ENCODE measurements at places on chromosomes 16 and 17. TPM values are rescaled to one million over a fixed set of nuclear protein-coding genes. Genes with fewer than 3 reads are reported as not detected.

SEZ6 gene
- 0.39 TPM for polyA plus RNA-seq

GPR139 gene
- polyA plus RNA-seq = not detected

DNA sequence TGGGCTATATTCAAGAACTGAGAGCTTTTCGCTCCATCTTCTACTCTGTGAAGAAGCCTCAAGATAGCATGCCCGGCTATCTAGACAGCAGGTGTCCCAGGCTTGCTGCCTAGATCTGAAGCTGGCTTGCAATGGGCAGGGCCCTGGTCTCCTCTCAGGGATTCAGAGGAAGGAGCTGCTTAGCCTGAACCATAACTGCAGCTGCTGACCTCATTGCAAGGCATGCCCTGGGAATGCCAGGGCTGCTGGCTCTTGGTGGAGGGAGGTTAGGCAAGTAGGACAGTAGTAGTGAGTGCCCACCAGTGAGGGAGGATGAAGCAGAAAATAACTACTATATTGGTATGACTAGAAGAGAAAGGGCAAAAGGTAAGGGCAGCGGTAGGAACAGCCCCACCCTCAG, 21.3 kb upstream of the SLC35B1 start:
- no peak overlapping the region for H3K27ac ChIP-seq
- H3K4me1 ChIP-seq = peaks cover 17% of the 10 kb centered on the region
- H3K4me3 ChIP-seq = no peak overlapping the region
- H3K27me3 ChIP-seq = no peaks in the 10 kb centered on the region
- DNase-seq = no peak
- H3K36me3 ChIP-seq = no peaks in the 10 kb centered on the region

DNA sequence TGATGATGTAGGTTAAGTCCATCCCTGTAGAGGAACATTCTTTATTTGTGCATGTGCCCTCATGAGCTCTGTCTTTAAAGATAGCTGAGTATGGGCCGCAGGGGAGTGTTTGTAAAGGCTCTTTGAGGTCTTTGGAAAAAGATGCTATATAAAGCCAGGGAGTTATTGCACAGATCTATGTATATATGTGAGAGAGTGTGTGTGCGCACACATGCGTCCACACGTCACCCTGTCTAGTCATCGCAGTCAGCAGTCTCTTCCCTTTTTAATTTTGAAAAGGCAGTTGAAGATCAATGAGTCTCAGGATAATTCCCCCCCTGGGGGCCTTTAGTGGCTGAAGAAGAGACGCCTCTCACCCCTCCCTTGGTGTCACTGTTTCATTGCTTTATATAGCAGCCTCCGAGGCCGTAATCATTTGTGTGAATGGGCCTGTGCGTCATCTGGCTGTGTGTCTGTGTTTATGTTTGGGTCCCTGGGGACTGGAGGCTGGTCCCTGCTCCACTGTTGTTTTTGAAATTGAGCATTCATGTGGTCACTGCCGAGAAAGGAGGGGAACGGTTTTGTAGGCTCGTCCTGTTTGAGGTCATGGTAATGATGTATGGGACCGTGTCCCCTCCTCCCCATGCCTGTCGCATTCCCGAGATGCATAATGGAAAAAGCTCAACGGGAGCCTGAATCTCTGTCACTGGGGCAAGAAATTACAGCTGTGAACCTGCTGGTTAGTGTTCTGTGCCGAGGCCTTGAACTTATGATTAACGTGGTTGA, 143.9 kb downstream of the SNX29 start:
- H3K36me3 ChIP-seq = no peaks in the 10 kb centered on the region
- DNase-seq = no peak
- H3K27me3 ChIP-seq = no peaks in the 10 kb centered on the region
- H3K27ac ChIP-seq = peak overlapping the region; percentile 38
- H3K4me1 ChIP-seq = no peaks in the 10 kb centered on the region
- no peak overlapping the region for H3K4me3 ChIP-seq

- no peak for DNase-seq
- H3K27ac ChIP-seq = no peak overlapping the region
- H3K4me1 ChIP-seq = peaks cover 6% of the 10 kb centered on the region
These were observed 90.3 kb upstream of the MPHOSPH6 start for GRCh38 chr16:82260212-82260795.

DNA sequence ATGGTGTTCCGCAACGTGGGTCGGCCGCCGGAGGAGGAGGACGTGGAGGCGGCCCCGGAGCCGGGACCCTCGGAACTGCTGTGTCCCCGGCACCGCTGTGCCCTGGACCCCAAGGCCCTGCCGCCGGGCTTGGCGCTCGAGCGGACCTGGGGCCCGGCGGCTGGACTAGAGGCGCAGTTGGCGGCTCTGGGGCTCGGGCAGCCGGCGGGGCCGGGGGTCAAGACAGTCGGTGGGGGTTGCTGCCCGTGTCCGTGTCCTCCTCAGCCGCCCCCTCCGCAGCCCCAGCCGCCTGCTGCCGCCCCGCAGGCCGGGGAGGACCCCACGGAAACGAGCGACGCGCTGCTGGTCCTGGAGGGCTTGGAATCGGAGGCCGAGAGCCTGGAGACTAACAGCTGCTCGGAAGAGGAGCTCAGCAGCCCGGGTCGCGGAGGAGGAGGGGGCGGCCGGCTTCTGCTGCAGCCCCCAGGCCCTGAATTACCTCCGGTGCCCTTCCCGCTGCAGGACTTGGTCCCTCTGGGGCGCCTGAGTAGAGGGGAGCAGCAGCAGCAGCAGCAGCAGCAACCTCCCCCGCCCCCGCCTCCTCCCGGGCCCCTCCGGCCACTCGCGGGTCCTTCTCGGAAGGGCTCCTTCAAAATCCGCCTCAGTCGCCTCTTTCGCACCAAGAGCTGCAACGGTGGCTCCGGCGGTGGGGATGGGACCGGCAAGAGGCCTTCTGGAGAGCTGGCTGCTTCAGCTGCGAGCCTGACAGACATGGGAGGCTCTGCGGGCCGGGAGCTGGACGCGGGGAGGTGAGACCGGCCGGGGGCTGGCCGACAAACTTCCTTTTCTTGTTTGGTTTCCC, 821 bp downstream of the SOCS7 start:
- H3K27ac ChIP-seq = peak overlapping the region; percentile 44
- no peaks in the 10 kb centered on the region for H3K36me3 ChIP-seq
- H3K4me1 ChIP-seq = peaks cover 9% of the 10 kb centered on the region
- H3K4me3 ChIP-seq = peak overlapping the region; percentile 57
- no peaks in the 10 kb centered on the region for H3K27me3 ChIP-seq

GRCh38 chr16:79988721-79989220, 388.2 kb upstream of the MAF start:
- H3K27me3 ChIP-seq = no peaks in the 10 kb centered on the region
- no peak overlapping the region for H3K4me3 ChIP-seq
- no peak for DNase-seq
- H3K36me3 ChIP-seq = no peaks in the 10 kb centered on the region
